Activated CD8-positive, alpha-beta memory T cell treated with anti-CD3 and anti-CD28 coated beads for 36 hours (primary cell): ENCODE measurements at places on chromosomes 3 and 15. TPM values are rescaled to one million over a fixed set of nuclear protein-coding genes. Genes with fewer than 3 reads are reported as not detected.

TGM4 gene
- not detected for total RNA-seq

NEK10 gene
- 0.30 TPM for total RNA-seq

CHDH gene
- total RNA-seq: 0.23 TPM

GOLGA8R gene
- total RNA-seq: 0.34 TPM

LARP6 gene
- 0.15 TPM for total RNA-seq

TUSC7 gene
- not detected for total RNA-seq

MEX3B gene
- 0.51 TPM for total RNA-seq

ITIH1 gene
- total RNA-seq: not detected

PLA2G4F gene
- not detected for total RNA-seq

RAB8B gene
- 156 TPM for total RNA-seq

SLC24A5 gene
- total RNA-seq: not detected

EFCC1 gene
- 0.17 TPM for total RNA-seq

TUSC2 gene
- total RNA-seq: 33.6 TPM

GATA2 gene
- 0.13 TPM for total RNA-seq

DNAJA4 gene
- total RNA-seq: 38.8 TPM

BOC gene
- total RNA-seq: not detected

ANKDD1A gene
- 2.3 TPM for total RNA-seq

DAZL gene
- 0.08 TPM for total RNA-seq

PIF1 gene
- total RNA-seq: 25.5 TPM

C3orf80 gene
- not detected for total RNA-seq

FNDC3B gene
- 24.2 TPM for total RNA-seq

TMEM207 gene
- not detected for total RNA-seq

GRK7 gene
- not detected for total RNA-seq

CHRNB4 gene
- total RNA-seq: not detected

CDHR4 gene
- total RNA-seq: not detected

TOP2B gene
- total RNA-seq: 109 TPM

AADACL2 gene
- total RNA-seq: not detected

SMCO1 gene
- total RNA-seq: not detected

LRRC34 gene
- 3.5 TPM for total RNA-seq
